ENCODE measurements at places on chromosomes 13 and 19.

GRCh38 chr19:3250675-3251074 lies 26.2 kb downstream of the CELF5 start:
- DNase-seq: peak; percentile 22

GRCh38 chr13:110766671-110767430 lies 53.4 kb downstream of the ING1 start:
- no peak for DNase-seq

GRCh38 chr19:13013649-13014048 lies 18.4 kb downstream of the NFIX start:
- no peak for DNase-seq

DNA sequence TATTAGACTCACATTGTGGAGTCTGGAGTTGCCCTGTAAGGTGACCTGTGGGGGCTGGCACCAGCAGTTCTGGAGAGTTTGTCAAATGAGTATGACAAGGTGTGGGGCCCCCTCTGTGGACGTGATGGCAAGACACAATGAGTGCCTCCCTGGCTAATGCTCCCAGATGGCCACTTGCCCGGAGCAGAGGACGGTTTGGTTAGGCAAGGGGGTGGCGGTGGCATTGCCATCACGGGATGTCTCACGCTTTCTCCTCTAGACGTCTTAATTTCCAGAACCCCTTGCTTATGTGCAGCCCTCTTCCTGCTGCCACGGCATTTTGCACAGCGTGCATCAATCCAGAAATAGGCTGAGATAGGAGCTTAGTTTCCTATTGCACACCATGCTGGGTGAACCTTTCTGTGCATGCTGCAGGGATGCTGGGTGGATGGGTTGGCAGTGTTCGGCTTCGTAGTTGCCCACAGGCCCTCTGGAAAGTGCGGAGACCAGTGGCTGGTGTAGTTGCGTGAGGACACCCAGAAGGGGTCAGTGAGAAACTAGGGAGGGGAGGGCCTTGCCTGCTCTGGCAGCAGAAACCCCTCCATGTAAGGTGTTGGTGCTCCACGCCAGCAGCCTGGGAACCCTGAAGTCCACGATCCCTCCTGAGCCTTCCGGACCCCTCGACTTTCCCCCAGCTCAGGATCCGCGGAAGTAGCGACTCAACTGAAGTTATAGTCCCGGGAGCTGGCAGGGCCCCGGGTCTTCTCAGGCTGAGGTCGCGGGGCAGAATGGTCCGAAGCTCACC lies 18.1 kb upstream of the LRP3 start:
- DNase-seq: no peak

- no peak for DNase-seq
These were observed 6.6 kb upstream of the C1QTNF9B start for GRCh38 chr13:23903906-23904280.

- DNase-seq: no peak
These were observed 181.5 kb upstream of the TSC22D1 start for GRCh38 chr13:44757671-44758070.

- no peak for DNase-seq
These were observed 164.2 kb downstream of the ABCC4 start for GRCh38 chr13:95137096-95137495.

DNA sequence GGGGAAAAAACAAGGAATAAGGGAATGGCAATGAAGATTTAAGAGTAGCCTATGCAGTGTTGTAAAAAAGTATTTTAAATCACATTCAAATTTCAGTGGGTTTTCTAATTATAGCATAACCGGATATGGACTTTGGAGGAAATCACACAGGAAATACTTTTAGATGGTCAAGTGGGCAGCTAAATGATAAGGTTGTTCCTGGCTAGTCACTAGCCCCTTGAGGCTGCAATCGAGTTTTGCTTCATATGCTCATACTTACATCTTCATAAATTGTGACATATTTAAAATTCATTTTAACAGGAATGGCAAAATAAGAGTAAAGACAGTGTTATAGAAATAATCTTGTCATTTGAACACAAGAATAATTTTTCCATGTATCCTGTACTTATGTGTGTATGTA lies 88.9 kb downstream of the WDFY2 start:
- DNase-seq: no peak

- DNase-seq: no peak
These were observed 459 bp upstream of the GRIN2D start for GRCh38 chr19:48392860-48393558.

DNA sequence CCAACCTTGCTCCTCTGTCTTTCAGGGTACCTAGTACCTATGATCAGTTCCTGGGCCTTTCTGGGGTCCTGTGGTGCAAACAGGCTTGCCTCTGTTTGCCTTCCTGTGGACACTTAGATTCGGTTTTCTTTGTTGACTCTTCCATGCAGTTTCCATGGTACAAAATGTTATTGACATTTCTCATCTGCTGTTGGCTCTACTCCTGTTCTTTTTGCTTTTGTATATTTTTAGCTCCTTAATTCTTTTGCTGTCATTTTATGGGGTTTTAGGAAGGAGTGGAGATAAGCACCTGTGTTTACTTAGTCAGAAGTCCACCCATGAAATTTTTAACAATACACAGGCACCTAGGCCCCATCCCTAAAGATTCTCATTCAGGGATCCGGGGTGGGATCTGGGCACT lies 20.5 kb upstream of the CNMD start:
- no peak for DNase-seq

DNA sequence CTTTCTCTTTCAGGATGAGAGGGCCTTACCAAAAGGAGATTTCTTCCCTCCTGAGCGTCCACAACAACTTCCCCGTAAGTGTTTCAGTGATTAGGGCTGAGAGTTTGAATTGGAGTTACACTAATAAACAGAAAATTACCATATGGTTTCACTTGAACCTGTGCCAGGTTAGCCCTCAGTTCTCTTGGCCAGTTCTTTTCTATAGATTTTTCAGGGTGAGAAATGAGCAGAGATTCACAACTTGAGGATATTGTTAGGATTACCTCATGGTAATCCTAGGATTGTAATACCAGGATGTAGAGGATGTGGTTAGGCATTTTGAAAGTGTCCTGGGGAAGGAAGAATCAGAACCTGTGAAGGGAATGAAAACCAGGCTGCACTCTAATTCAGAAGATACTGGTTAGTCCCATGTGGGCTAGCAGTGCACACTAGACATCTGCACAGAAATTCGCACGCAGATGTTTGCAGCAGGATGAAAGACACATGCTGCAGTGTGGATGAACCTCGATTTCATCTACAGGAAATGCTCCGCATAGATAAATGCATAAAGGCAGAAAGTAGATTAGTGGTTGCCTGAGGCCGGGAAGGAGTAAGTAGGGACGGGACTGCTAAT lies 24.1 kb downstream of the HNRNPM start:
- DNase-seq: no peak

- no peak for DNase-seq
These were observed 99.9 kb upstream of the CACNA1A start for GRCh38 chr19:13606156-13606555.

DNA sequence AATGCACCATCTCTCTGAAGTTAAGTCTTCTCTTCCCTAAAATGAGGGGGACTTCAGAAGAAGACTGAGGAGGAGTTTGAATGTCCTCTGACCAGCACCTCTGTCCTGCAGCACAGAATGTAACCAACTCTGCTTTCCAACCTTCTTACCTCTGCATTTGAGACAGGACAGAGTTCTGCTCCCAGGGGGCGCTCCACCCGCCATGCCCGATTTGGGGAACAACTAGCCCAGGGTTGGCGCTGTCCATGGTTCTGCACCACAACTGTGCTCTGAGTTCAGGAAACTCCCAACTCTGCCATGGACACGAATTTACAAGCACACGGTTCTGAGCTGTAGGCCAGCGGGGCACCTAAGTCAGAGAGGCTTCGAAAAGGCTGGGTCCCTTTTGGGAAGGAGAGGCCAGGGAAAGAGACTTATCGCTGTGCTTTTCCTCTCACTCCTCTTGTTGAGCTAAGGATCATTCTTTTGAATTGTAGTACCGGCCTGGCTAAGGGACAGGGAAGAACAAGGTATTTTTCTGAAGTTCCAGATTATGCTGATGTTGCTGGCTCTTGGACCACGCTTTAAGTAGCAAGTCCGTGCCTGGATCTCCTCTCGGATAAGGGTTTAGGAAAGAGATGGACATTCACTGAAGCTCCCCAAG lies 22.2 kb downstream of the SIGLEC5 start:
- peak; percentile 71 for DNase-seq

DNA sequence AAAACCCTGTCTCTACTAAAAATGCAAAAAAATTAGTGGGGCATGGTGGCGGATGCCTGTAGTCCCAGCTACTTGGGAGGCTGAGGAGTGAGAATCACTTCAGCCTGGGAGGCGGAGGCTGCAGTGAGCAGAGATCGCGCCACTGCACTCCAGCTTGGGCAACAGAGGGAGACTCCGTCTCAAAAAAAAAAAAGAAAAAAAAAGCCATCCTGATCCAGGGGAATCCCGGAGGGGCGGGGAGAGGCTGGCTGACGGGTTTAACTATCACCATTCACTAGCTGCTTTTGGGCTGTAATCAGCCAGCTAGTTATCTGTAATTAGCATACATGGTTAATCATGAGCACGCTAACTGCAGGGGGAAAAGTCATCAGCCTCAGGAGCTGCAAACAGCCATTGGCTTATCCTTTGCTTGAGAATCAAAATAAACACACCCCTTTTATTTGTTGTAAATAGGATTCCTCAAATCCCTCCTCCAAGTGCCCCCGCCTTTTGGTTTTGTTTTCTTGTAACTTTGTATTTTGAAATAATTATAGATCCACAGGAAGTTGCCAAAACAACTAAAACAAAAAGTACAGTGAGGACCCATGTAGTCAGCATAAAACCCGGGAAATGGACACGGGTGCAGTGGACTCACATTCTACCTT lies 9.6 kb downstream of the FSD1 start:
- DNase-seq: no peak

GRCh38 chr13:46339035-46339666 lies 47.9 kb downstream of the RUBCNL start:
- no peak for DNase-seq

- no peak for DNase-seq
These were observed 95.3 kb upstream of the TNFSF11 start for GRCh38 chr13:42478531-42479156.

DNA sequence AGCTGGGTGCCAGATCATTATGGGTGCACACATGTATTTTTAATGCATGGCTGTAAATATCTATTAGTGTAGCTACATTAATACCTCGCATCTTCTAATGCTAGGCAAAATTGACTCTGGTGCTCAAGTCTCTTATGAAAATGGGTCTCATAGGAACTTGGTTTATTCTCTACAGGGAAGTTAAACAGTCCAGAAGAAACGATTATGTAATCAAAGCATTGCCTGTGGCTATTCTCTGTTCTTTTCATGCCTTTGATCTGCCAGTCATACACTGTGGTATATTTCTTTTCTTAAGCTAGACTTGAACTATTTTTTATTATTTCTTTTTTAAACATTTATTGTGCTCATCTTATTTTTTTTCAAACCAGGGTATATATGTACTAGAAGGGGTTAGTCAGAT lies 1015.0 kb downstream of the SLITRK1 start:
- no peak for DNase-seq

GRCh38 chr13:67008075-67008668 lies 222.0 kb downstream of the PCDH9 start:
- DNase-seq: no peak

- DNase-seq: no peak
These were observed 13.4 kb upstream of the SLC44A2 start for GRCh38 chr19:10611907-10612306.

GRCh38 chr13:50934735-50935435 lies 25.3 kb downstream of the RNASEH2B start:
- DNase-seq: no peak

GRCh38 chr13:33846303-33847062 lies 28.5 kb downstream of the RFC3 start:
- DNase-seq: no peak

DNA sequence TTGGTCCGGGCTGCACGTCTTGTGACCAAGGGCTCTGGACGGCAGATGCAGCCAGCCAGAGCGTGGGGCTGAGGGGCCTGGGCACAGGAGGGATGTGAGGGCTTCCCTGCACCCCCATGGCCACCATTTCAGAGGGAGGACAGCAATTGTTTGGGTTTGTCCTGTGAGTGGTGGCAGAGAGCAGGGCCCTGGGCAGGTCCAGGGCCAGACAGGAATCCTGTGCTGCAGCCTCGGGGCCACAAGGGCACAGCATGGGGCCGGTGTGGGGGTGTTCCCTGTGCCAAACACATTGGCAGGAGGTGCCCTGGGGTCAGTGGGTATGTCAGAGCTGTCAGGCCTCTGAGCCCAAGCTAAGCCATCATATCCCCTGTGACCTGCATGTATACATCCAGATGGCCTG lies 32.2 kb downstream of the WTIP start:
- DNase-seq: no peak

- no peak for DNase-seq
These were observed 7.0 kb downstream of the HIF3A start for GRCh38 chr19:46303691-46304397.

- no peak for DNase-seq
These were observed 51.7 kb downstream of the MYH14 start for GRCh38 chr19:50255115-50255514.
